ENCODE measurements at places on chromosomes 3 and 15. TPM values are rescaled to one million over a fixed set of nuclear protein-coding genes. Genes with fewer than 3 reads are reported as not detected.

The NLGN1 gene
- total RNA-seq: 12.6 TPM

The MAGEL2 gene
- 6.4 TPM for total RNA-seq

The ACAN gene
- total RNA-seq: 12.6 TPM

The GREM1 gene
- total RNA-seq: 1.6 TPM

The CLDN16 gene
- total RNA-seq: not detected

The LYZL4 gene
- not detected for total RNA-seq

The SLC15A2 gene
- 18.2 TPM for total RNA-seq

The ST8SIA2 gene
- 12.7 TPM for total RNA-seq

The EOMES gene
- total RNA-seq: 0.31 TPM

The PLSCR5 gene
- total RNA-seq: not detected
